AG04449 (cell line): ENCODE measurements at places on chromosomes 5 and 9.

DNA sequence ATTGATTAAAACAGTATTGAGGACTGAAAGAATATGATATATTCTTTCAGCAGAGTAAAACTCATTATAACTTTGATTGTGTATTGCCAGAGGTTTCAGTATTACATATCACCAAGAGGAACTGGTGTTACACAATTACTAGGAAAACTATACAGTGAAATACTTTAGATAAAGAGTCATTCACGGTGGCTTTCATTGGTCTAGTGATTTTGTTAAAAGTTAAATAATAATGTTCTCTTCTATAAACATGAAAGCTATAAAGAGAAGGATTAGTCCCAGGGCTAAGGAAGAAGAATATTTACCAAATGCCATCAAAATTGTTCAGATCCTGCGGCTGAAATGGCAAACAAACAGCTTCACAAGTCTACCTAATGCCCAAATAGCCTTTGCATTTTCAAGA, 306.2 kb downstream of the SEMA5A start:
- no peak for DNase-seq

DNA sequence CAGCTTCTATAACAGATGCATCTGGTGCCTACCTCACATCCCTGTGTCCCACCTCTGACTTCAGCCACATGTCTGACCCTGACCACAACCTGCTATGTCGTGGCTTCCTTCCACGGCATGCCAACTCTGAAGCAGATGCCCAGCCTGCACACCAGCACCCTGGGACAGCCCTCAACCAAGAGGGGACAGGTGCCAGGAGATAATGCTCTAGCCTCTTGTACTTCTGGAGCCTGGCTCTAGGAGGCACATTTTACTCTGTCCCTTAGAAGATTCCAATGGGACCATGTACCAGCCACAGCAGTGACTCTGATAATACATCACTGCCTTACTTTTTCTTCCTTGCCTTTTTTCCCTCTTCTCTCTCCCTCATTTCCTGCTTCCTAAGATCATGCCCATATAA, 51.4 kb downstream of the EBF1 start:
- no peak for DNase-seq

GRCh38 chr5:147169399-147169798, 65.4 kb upstream of the STK32A start:
- DNase-seq: no peak

DNA sequence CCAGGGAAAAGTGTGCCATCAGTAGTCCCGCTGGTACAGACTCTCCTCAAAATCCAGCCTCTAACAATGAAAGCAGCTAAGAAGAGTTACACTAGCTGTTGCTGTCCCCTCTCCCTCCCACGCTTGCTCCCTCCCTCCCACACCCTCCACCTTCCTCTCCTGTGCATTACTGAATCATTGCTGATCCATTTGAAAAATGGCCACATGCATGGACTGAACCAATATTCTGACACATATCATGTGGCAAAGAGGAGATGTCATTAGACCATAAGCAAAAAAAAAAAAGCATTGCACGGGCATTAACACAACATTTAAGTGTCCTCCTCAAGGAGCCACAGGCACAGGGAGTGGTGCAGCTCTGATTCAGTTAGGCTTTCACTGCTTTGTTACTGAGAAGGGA, 37.9 kb downstream of the LHFPL2 start:
- DNase-seq: no peak

DNA sequence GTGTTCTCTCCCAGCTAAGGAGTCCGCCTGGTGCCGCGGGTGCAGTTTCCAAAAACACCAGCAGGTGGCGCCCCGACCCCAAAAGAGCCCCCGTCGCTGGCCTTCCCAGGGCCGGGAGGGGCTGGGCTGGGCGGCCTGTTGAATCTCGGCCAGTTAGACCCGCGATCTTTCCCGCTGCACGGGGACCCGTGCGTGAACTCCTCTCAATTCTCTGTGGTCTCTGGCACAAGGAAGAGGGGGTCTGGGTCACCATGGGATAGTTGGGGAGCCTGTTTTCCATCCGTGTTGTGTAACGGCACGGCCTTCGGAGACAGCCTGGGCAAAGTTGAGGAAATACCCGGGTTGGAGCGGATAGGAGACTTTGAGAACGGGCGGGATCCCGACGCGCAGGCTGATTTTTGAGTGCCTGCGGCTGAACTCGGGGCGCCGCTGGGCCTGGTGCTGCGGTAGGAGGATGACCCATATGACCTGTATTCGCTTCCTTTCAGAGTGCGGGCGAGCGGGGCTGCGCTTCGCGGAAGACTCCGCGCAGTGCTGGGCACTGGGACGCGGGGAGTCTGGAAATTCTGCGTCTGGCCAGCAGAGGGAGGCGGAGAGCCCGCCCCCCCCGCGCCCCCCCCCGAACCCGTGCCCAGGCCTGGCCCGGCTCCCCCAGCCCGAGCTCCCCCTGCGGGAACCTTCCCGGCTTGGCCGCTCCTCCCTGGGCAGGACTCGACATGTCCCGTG, 7.9 kb upstream of the PSD2 start:
- no peak for DNase-seq

GRCh38 chr5:54517512-54518145, at the start of gene SNX18:
SNX18 (plus strand) TSS chr5:54517759; CDS start chr5:54517953, 194 bp downstream.
- DNase-seq: peak; percentile 56

DNA sequence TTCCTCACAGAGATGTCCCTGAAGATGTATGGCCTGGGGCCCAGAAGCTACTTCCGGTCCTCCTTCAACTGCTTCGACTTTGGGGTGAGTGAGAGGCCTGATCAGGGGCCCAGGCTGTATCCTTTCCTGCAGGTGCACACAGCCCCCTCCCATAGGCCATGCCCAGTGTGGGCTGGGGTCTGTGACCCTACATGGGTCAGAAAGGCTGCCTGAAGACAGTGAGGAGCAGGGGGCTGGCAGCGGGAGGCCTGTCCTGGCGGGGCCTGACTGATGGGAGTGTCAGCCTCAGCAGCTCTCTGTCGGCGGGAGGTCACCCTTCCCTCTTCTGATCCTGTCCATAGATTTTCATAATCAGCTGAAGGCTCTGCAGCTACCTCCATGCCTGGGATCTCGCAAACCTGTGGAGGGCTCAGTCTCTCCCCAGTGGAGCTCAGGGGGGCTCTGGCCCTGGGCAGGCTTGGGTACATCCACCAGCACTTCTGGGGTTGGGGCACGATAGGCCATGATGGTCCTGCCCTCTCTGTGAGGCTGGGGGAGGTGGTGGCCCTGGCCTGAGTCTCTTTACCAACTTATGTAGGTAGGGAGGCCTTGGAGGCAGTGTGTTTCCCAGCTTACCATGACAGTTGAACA, 98.5 kb downstream of the CACNA1B start:
- no peak for DNase-seq

GRCh38 chr9:27276193-27277030, 20.5 kb downstream of the EQTN start:
- DNase-seq: no peak

- no peak for DNase-seq
Measured at GRCh38 chr9:109733690-109734089, 46.3 kb upstream of the PALM2AKAP2 start.

DNA sequence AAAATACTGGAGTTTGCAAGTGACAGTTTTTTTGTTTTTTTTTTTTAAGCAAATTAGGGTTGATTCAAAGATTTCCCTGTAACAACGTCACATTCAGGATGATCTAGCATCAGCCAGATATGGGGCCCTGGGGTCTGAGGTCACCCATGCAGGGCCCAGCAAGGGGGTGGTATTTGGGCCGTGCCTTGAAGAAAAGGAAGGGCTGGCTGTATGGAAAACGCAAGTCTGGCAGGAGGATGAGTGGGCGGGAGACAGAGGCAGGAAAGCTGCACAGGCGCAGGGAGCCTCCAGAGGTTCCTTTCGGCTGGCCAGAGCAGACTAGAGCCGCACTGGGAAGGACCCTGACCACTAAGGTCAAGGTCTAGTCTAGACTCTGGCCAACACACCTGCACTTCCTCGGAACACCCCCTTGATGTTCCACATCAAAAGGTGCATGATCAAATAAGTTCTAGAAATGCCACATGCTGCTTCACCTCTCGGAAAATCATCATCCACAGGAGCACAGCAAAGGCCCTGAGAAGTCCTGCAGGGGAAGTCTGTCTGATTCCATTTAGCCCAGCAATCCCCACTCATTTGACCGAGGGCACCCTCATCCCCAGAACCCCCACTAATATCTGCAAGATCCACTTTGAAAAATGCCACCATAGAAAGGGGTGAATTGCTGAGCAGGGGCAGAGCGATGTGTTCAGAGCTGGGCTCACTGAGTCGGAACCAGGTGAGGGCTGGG, 21.1 kb upstream of the CPLX2 start:
- DNase-seq: no peak

- DNase-seq: no peak
Measured at GRCh38 chr5:127550652-127551409, 33.4 kb downstream of the PRRC1 start.

- no peak for DNase-seq
Measured at GRCh38 chr9:137828527-137829259, 48.9 kb upstream of the CACNA1B start.

GRCh38 chr5:89988998-89989655, 420.4 kb downstream of the CETN3 start:
- DNase-seq: no peak

GRCh38 chr9:2729003-2729402, 11.7 kb downstream of the KCNV2 start:
- DNase-seq: no peak

DNA sequence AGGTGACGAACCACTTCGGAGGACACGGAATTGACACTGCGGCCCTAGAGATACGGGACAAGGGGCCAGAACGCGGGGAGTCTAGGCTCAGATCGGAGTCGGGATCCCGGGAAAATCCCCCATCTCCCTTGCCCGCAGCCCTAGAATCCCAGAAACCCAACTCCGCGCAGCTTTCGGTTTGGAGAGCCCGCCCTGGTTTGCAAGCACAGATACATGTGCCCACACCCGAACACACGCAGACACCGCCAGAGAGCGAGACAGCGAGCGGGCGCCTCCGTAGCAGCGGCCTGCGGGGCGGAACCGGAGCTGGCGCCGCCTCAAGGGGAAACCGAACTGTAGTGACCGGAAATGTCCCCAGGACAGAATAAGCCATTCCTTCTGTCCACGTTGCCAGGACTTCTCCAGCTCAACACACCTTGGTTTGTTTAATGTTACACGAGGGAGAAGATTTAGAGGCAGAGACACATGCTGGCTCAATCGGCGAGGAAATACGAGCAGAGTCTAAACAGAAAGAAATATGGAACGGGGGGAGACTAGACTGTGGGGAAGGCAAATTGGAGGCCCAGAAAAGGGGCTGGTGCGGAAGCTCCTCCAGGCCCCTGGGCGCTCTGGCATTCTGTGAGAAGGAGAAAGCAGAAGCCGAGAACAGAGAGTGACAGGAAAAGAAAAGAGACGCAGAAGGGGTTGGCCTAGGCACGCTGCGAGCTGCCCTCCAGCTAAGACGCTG, 2.9 kb upstream of the PAX5 start:
- DNase-seq: no peak
